ENCODE measurements at places on chromosomes 5 and 9.

- peak; percentile 56 for DNase-seq
These were observed 162.1 kb downstream of the CCDC192 start for GRCh38 chr5:127865273-127865672.

DNA sequence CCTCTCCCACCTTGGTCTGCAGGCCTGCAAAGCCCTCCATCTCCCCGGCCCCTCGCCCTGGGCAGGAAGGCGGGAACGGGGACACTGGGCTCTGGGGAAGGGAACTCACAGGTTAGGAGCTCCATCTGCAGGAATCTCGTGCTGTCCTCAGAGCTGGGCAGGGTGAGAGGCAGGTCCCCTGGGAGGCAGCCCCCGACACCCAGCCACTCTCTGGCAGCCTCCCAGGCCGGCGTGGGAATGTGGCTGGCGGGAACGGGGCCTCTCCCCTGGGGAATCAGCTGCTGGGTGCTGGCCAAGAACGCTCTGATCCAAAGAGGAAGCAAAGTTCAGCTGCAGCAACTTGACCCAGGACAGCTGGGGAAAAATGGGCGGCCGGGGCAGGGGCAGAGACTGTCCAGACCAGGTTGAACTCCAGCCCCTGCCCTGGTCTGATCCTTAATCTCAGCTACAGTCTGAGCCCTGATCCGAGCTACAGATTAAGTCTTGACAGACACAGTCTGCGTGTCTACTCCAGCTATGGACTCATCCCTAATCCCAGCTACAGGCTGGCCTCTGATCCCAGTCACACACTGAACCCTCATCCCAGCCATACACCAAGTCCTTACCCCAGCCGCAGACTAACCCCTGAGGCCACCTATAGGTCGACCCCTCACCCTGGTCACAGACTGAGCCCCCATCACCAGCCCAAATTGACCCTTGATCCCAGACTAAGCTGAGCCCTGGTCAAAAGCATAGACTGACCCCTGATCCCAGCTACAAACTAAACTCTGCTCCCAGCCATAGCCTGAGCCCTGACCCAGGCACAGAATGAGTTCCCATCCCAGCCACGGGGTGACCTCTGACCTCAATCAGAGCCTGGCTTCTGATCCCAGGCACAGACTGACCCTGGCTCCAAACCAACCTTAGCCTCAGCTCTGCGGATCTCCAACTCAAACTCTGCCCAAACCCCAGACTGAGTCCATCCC is 37.3 kb upstream of the EGFL7 start:
- no peak for DNase-seq

- peak; percentile 65 for DNase-seq
These were observed 606 bp downstream of the EEIG1 start for GRCh38 chr9:127980060-127980705.

- DNase-seq = no peak
These were observed 11.0 kb upstream of the ZDHHC21 start for GRCh38 chr9:14704281-14704680.

DNA sequence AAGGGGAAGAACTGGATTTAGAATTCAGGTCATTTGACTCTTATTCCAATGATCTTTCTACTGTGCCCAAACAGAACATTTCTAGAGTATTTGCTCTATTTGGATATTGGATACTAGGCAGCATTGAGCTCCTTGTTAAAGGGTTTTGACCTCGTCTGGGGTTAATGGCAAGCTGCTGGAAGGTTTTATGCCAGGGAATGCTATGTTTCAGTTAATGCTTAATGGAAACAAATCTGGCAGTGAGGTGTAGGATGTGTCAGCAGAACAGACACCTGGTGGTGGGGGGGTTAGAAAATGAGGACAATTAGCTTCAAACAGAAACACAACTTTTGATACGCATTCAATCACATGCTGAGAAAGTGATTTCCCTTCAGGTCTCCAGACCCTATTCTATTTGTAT is 51.5 kb downstream of the AGXT2 start:
- no peak for DNase-seq

DNA sequence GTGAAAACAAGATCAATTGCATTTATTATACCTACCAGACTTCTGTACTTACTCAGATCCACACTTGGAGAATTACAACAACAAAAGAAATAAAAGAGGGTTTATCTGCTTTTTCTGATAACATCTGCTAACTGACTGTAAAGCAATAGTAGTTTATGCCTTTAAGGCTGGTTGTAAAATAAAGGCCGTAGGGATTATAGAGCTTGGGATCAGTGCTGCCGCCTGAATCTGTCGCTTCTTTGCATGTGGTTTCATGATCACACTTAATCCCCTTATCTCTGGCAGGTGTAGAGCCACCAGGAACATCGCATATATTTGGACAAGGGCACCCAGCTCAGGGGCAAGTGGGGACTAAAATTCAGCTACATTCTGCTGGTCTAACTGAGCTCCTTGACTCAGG is 146.7 kb downstream of the CCDC192 start:
- DNase-seq = peak; percentile 85

DNA sequence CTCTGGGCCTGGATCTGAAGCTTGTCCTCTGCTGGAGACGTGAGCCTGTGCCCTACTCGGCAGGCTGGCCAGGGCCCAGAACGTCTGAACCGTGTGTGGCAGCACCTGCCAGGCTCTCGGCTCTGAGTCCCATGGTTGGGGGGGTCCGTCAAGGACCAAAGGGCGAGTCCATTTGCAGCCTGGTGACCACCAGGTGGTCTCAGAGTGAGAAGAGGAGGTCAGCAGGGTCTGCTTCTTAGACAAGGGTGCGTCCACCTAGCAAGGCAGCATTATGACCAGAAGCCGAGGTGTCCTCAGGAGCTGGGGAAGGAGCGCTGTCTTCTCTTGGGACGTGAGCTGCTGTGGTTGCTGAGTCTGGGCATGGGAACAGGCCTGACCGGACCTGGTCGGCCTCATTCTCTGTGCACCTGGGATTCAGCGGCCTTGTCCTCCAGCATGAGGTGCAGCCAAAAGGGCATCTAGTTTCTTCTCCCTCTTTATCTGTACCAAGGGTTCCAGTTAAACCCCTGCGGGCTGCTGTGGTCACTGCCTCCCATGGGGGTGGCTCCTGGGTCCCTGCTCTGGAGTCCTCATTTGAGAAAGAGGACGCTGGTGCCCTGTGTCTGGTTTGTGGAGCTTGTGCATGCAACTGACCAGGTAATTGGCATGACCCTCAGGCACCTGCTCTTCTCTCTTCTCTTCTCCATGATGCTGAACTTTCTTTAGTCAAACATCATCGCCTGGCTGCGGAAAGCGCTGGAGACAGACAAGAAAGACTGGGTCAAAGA is 14.4 kb downstream of the EXOC3 start:
- DNase-seq = no peak

DNA sequence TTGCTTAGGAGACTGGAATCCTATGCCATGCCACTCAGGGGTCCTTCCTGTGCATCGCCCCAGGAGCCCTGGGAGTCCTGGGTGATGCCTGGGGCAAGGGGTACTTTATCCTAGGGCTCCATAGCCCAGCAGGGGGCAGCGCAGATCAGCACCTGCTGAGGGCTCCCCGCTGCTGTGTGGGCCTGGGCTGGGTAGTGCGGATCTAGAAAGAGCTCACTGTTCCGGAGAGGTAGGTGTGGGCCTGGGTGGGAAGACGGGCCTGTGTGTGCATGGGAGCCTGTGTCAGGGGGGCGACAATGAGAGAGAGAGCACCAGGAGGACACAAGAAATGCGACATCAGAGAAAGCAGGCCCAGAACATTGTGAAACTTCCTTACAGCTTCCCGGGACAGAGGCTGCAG is 11.4 kb upstream of the DAB2IP start:
- peak; percentile 83 for DNase-seq

GRCh38 chr5:149466457-149466972 is 84.7 kb downstream of the CSNK1A1 start:
- no peak for DNase-seq

DNA sequence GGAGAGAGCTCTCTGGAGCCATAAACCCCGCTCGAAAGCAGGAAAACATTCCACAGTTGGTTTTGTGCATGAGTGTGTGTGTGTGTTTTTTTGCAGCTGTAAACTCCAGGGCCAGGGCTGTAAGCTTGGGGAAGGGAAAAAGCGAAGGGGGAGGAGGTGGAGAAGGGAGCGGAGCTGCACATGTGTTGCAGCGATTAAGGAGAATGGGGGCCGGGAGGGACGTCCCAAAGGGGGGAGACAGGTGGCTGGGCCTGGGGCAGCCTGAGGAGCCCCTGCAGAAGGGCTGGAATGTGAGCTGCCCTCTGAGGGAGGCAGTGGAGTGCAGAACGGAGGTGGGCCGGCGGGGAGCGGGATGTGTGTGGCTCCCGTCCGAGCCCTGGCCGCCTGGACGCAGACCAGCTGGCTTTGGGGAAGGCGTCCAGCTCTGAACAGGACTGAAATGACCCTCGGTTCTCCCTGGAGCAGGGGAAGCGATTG is 2.7 kb upstream of the MYMK start:
- DNase-seq = no peak

DNA sequence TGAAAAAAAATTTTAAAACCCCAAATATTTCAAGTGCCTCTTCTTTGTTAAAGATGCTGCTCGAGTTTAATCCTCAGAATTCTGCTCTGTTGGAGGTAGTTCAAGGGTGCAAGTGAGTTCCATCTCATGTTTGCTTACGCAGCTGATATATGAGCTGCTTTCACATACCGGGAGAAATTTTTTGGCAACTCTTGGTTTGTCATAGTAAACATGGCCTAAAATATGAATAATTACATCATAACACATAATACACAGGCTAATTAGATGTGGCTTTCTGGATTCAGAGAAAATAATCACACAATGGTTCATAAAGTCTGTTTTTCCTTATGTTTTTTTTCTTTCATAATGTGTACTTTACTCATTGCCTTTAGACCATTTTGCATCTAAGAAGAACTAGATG is 1134.1 kb downstream of the PTPRD start:
- DNase-seq = no peak

DNA sequence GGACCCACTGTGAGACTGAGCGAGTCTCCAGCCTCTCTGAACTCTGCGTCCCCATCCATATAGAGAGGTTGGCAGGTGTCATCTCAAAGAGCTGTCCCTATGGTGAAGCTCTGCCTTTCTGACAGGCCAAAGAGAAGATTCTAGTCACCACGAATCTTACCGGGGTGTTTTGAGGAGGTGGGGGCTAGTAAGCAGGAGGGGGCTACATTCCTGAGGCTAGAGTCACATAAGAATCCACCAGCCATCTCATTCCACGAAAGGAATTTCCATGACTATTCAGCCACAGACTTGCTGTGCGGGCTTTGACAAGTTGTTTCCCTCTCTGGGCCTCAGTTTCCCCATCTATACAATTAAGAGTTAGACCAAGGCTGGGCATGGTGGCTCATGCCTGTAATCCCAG is 16.3 kb downstream of the PDGFRB start:
- DNase-seq = no peak

DNA sequence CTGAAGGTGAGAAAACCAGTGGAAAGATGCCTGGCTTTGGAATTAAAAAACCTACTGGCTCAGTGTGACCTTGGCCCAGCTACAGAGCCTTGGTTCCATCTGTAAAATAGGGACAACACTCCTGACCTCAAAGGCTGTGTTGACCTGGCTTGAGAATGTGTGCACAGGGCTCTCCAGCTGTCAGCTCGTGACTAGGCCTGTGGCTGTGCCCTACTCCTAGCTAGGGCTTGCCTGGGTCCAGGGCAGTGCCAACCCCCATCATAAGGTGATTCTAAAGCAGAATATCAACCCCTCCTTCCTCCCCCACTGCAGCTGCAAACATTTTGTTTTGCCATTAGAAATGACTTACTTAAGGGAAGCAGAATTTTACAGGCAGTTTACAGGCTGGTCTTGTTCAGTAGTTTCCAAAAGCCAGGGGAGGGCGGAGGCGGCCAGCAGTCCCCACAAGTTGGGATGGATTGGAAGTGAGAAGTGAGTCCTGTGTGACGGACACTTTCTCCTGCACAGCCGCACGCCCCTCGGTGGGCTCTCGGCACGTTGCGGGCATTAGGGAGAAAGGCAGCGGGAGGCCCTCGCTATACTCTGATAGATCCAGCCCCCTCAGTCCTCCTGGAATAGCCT is 7.3 kb downstream of the PITX1 start:
- peak; percentile 74 for DNase-seq

DNA sequence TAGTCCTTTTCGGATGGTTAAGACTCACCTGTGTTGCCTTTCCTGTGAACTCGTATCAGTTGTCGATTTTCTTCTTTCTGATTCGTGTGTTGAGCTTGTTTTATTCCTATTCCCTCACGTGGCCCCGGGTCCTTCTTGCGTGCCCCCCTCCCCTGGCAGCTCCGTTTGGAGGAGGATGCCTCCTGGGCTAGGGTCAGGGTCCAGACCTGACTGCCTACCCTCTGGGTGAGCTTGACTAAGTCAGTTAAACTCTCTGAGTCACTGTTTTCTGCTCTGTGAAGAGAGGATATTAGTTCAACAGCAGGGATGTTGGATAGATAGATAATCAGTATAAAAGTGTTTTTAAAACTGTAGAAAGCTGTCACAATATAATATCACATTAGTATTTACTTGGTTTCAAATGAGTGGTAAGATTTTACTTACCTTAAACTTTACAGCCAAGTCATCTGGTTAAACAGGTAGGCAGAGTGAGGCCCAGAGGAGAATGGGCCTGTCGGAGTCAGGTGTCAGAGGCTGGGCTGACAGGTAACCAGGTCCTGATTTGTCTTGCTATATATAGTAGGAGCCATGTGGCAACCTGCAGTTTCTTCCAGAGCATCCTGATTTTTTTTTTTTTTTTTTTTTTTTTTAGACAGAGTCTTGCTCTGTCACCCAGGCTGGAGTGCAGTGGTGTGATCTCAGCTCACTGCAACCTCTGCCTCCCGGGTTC is 24.2 kb downstream of the PPARGC1B start:
- no peak for DNase-seq

DNA sequence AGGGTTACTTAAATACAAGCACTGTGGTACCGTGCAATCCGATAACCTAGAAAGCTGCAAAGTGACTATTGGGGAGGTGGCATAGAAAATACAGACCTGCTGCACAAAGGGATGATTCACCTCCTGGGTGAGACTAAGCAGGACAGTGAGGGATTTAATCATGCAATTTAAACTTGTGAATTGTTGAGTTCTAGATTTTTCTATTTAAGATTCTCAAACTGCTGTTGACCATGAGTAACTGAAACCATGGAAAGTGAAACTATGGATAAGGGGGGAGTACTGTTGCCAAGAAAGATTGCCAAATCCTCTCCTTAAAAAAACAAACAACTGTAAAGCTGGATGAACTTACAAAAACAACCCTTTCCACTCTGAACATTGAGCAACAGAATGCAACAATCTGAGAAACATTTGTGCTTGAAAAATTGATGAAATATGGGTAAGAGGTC is 61.5 kb upstream of the NUDT12 start:
- no peak for DNase-seq

GRCh38 chr9:3043369-3043768 is 199.5 kb upstream of the PUM3 start:
- no peak for DNase-seq

- no peak for DNase-seq
These were observed 5.0 kb upstream of the GPRIN1 start for GRCh38 chr5:176614805-176615478.

DNA sequence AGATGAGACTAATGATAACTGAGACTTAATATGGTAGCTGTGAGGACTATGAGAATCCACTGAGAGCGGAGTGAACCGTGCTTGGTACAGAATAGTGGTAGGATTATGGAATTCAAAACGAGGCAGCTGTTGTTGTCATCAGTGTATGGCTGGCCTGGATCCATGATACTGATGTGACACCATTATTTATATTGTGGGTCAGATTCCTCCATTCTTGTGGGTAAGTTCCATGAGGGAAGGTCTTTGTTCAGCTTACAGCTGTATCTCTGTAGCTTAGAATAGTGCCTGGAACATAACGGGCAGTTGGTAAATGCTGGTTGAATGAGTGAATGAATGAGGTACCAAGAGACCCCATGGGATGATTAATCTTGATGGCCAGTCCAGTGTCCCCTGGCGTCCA is 61.8 kb downstream of the ACER2 start:
- DNase-seq = no peak

Measured in Karpas-422 (cell line).